ENCODE measurements at places on chromosomes 1 and 21.

DNA sequence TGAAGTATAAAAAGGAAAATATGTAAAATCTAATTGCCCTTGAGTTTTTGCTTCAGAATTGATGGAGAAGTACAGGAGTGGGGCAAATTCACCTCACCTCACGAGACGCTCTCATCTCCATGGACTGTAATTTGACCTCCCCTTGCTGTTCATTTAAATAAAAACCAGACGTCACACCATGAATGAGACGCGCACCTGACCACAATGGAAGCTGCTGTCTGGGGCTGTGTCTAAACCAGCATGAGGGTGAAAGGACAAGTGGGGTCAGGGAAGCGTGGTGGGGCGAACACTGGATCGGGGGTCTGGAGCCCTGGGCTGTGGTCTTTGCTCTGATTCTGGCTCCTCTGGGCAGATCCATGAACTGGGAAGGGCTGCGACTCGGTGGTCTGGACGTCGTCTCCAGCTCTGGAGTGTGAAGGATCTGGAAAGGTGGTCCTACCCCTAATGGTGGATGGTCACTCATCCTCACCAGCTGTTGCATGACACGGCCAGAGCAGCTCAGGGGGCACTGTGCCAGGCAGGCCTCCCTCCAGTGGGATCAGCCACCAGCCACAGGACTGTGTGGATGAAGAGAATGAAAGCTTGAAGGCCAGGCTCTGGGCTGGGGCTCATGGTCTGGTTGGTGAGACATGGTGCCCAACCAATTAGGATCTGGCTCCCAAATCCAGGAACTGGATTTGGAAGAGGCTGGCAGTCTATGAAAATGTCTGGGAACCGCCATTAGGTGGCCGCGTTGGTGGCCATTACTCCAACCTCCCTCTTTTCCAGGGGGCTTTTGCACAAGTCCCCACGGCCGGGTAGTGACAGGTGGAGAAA is 728.6 kb downstream of the PTPRU start:
- DNase-seq = no peak

DNA sequence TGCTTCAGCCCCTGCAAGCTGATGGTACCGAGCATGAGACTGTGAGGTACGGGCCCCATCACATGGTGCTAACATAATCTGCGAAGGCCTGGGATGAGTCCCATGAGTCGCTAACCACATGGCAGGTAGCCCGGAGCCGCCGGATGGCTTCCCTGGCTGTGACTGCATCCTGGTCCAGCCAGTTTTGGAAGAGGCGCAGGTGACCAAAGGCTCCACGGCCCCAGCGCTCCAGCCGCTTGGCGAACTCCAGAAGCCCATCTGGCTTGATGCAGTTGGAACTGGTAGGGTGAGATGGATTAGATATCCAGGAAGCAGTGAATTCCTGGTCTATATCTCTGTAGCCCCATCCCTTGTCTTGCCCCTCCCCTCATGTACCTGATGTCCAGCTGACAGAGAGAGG is 24.6 kb downstream of the LRRC41 start:
- no peak for DNase-seq

DNA sequence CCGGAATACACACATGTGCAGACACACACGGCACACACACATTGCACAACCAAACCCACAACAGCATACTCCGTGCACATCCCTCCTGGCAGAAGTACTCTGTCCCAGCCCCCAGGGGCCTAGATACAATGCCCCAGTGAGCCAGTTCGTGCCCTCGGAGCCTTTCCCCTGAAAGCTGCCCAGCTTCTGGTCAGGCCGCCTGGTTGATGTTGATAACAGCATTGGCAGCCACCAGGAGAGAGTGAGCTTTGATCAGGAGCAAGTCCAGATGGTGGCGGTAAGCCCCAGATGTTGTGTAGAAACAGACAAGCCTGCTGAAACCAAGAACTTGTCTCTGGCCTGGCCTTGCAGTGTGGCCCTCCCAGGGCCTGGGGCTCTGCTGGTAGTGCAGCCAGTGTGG is 109.1 kb downstream of the GRIK3 start:
- DNase-seq = no peak

DNA sequence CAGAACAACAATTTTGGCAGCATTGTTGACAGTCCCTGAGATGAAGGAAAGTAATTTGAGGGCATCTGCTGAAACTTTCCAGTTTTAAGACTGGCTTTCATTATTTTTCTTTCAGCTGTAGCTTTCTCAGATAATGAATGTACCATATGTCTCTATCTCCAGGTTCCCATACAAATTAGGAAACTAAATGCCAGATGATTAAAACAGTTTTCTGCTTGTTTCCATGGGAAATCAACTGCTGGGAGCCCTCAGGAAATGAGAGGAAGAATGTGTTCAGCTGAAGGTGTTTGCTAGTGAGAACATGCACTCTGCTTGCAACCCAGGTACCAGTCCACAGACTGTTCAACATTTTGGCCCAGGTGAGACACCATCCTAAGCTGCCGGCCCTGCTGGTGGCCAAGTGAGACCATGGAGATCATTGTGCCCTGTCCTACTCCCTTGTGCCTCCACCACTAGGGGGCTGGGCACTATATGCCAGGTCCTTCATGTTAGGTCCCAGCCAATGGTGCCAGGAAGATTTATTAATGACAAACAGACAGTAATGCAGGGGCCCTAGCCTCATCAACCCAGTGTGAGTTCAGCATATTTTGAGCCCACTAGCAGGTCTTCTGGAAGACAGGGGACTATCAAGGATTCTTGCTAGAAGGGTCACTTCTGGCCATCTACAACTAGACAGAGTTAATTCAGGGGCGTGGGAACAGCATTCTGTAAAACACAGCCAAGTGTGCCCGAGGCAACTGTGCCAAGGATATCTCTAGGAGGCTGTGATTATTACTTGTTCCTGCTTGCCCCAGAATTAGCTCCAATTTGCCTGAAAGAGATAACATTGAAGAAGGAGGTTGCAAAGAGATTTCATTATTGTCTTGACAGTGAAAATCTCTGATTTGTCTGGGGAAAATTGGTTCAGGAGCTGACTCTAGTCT is 17.0 kb upstream of the LRRC8C start:
- DNase-seq = no peak

DNA sequence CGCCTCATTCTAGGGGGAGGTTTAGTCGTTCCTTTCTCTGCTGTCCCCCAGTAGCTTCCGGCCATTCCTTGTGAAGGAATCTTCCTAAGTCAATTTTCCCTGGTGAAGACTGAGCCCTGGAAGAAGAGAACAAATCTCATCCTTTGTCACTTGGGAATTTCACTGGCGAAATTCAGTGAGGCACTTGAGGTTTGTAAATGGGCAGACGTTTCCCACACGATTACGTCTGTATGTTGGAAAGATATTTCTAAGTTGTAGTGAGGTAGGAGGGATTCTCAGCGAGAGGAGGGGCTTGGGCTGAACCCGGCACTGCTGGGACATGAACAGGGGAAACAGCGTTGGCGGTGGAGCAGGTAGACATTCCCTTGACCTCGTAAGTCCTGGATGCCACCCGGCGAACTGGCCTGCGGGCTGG is 47.2 kb downstream of the GALNT2 start:
- no peak for DNase-seq

DNA sequence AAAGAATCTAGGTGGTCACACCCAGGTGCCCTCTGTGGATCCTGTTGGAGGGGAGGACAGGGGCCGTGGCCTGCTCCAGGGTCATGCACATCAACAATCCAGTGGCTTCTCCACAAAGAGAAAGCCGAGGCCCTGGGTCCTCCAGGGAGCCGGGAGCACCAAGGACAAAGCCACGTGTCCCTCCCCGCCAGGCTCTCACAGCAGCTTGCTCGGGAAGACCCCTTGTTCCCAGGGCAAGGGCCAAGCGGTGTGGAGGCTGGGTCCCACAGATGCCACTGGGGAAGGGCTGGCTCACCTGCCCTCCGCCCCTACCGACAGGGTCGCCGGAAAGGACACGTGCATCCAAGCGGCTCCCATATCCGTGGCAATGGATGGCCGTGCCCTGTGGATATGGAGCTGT is 192.9 kb upstream of the VAMP3 start:
- DNase-seq = no peak

GRCh38 chr1:89381618-89382017 is 17.8 kb downstream of the GBP6 start:
- DNase-seq = no peak

DNA sequence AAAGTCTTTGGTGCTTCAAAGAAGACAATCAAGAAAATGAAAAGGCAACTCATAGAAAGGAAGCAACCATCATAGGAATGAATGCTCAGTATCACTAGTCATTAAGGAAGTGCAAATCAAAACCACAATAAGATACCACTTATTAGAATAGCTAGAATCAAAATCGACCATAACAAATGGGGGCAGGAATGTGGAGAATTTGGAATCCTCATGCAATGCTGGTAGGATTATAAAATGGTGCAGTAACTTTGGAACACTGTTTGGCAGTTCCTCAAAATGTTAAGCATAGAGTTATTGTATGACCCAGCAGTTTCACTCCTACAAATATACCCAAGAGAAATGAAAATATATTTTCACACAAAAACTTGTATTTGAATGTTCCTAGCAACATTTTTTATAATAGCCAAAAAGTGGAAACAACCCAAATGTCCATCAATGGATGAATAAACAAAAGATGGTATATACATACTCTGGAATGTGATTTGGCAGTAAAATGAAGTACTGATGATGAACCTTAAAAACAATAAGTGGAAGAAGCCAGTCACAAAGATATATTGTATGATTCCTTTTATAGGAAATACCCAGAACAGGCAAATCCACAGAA is 105.6 kb downstream of the MIS18A start:
- DNase-seq = no peak

DNA sequence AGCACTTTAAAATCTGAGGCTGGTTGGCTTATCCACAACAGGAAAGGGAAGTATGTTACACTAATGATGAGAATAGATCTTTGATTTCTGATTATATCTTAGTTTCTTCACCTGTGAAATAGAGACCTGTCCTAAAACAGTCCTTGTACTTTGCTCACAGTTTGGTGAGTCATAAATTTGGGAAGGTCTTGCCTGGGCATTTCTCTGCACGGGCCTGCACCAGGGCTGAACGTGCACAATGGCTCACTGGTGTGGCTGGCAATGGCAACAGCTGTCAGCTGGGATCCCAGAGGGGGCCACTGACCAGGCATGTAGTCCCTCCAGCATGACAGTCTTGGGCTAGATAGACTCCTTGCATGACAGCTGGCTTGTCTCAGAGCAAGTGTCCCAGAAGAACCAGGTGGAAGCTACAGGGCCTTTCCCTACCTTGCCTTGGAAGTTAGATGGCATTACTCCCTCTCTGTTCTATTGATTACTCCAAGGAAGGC is 367.4 kb downstream of the DISC1 start:
- no peak for DNase-seq

- no peak for DNase-seq
Measured at GRCh38 chr21:46211376-46211775, 17.2 kb downstream of the LSS start.

DNA sequence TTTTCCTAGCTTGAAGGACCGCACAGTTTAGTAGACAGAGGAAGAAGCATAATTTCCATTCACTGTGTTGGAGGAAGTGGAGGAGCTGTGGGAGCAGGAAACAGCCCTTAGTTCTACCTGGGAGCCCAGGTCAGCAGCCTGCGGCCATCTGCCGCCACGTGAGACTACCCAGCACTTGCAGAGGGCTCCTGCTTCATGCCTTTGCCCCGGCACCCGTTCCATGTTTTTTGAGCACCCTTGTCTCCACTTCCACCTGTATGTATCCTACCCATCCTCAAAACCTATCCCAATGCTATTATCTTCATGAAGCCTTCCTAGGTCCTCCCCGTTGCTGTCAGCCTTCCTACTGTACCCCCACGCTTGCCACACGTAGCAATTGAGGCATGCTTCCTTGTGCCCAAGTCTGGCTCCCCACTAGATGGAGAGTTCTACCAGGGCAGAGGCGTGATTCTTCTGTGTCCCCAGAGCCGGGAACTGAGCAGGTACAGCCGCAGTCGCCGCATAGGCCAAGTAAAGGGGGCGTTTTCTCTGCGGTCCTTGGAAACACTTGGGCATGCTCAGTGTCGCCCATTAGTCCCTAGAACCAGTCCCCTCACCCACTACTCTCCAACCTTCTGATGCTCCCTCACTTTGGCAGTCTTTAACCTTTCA is 1.9 kb downstream of the SLC6A9 start:
- DNase-seq = no peak

GRCh38 chr1:226995365-226996332 is 55.6 kb downstream of the COQ8A start:
- no peak for DNase-seq

Measured in AG04449 (cell line).